Right renal pelvis (tissue), 4 donors: ENCODE measurements at places on chromosomes 7 and 10. TPM values are rescaled to one million over a fixed set of nuclear protein-coding genes. Genes with fewer than 3 reads are reported as not detected.

GRCh38 chr10:89210794-89211425, 3.8 kb upstream of the CH25H start:
- no peak for DNase-seq

GRCh38 chr7:10644849-10645248, 328.8 kb upstream of the PHF14 start:
- DNase-seq: no peak

Gene RAMP3
- 12.8 TPM for polyA plus RNA-seq

GRCh38 chr7:47283497-47284131, 298.3 kb downstream of the TNS3 start:
- DNase-seq: no peak

DNA sequence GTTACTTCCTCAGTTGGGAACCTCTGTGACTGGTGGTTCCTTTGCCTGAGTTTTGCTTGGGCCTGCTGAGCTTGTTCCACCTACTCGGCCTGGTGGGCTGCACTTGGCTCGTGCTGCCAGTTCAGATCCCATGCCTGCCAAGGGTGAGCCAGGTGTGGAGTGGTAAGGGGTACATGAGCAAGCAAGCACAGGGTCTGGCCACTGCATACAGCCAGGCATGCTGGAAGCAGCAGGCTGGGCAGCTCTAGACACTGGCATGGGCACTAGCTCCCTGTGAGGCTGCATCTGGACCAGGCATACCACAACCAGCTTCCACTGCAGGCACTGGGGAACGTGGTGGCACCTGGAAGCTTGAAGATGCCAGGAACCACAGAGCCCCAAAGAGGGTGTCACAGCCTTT, 624.0 kb downstream of the LRMDA start:
- DNase-seq: no peak

Gene ODAD2
- 1.8 TPM for polyA plus RNA-seq

DNA sequence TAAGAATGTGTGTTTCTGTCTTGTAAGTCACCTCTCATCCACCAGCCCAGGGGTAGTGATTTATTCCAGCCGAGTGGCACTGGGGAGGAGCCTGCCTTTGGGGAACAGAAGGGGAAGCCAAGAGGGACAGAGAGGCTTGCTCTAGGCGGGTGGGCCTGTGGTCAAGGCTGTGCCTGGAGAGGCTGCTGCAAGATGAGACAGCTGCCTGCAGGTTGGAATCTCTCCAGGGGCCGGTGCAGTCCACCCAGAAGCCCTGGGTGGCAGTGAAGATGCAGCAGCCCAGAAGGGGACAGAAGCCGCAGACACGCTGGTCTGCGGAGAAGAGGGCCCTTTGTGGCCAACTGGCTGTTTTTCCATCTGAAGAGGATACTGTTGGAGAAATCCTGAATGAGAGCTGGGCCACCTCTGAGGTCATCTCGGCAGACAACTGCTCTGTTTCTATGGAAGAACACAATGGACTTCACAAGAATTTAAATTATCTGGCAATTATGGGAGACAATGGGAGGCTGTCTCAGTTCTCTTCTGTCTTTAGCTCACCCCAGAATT, 175.7 kb downstream of the GFRA1 start:
- DNase-seq: no peak

Gene EGR2
- polyA plus RNA-seq: 0.70 TPM

- no peak for DNase-seq
Observed at GRCh38 chr10:34758447-34758996, 56.6 kb downstream of the PARD3 start.

Gene ZP3
- polyA plus RNA-seq: 2.2 TPM

GRCh38 chr7:31335161-31335856, 5.2 kb downstream of the NEUROD6 start:
- DNase-seq: no peak

DNA sequence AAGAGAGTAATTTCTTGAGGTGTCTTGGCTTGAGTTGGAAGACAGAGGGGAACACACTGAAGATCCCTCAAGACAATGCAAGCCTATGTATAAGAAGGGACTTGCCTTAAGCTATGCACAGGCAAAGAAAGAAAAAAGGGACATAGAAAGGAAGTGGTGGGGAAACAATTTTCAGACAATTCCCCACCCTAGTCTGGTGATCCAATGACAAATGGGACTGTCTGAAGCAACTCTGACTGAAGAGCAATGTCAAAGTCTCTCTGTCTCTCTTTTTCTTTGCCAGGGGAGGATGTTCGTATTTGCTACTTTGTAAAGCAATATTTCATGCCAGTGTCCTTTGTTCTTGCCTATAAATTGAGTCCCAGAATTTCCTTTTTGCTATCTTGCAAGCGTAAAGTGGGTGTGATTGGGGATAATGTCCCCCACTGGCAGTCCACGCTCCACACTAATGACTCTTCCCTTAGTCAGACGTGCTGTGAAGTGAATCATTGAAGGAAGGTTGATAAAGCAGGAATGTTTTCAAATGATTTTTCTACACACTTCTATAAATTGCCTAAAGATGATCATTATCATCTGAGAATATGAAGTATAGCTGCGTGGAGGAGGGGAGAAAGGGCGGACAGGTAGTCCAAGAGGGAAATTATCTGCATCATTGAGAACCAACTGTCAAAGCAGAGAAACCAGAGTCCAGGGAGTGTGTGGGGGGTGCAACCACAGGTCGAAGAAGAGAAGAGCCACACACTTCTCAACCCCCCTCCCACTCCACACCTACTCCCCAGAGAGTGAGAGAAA, 243.8 kb upstream of the ETV1 start:
- no peak for DNase-seq

- no peak for DNase-seq
Observed at GRCh38 chr7:83394776-83395175, 232.1 kb upstream of the PCLO start.

Gene FAM237B
- polyA plus RNA-seq: 0.90 TPM

Gene PKD2L1
- 0.30 TPM for polyA plus RNA-seq

- DNase-seq: no peak
Observed at GRCh38 chr7:101588131-101588935, 40.8 kb downstream of the MYL10 start.

Gene NOC3L
- polyA plus RNA-seq: 19.7 TPM

GRCh38 chr7:8435590-8436545, 2.5 kb downstream of the NXPH1 start:
- no peak for DNase-seq

DNA sequence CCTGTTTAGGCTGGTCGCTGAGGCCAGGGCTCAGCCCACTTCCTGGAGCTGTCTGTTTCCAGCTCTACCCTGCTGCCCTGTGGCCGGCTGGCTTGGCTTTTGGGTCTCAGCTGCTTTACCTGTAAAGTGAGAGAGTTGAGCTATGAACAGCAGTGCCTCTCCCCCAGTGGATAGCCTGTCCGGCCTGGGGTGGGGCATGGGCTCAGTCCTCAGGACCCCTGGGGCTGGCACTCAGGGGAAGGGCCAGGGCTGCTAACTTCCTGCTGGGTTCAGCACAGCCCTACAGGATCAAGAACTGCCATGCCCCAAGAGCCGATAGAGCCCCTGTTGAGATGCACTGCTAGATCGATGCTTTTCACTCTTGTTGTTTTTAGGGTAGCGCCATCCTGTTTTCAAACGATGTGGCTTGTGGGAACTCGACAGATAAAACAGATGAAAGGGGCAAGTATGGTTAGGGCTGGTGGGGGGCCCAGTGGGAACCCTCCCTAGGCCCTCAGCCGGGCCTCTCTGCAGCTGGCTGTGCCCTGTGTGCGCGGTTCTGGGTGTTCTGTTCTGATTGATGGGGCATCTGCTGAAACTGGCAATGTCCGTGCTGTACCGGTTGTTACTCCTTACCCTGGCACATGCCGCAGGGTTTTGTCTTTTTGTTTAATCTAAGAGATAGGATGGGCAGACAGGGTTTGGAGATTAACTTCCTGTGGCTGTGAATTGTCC, 10.0 kb upstream of the SFRP5 start:
- no peak for DNase-seq

DNA sequence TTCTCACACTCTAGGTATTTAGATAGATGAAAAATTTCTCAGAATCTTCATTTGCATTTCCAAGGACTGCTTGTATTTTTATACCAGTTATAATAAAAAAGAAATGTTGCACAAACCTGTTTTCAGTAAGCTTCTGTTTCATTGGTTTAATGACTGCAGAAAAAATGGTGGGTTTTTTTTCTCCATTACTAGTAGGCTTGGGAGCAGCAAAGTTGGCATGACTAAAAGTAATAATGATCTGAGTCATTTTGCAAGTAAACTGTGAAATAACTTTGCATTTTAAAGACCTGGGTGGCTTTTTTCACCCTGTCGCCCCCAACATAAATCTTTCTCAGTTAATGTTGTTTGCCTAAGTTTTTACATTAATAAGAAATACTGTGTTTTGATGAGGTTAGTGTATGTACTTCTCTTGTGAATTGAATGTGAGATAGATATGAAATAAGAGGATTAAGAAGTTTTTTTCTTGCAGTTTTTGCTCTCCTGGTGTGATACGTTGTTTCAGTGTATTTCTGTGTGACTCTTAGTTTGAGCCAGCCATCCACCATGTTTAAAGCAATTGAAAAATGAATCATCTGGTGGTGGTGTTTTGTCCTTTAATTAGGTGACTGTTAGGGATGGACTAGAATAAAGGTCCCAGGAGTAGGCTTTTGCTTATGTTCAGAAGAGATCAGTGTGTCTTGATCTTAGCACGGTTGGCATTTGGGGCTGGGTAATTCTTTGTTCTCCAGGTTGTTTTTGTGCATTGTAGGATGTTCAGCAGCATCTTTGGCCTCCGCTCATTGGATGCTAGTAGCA, 1.8 kb downstream of the GNAI1 start:
- no peak for DNase-seq
